ENCODE measurements at places on chromosomes 1 and 21. TPM values are rescaled to one million over a fixed set of nuclear protein-coding genes. Genes with fewer than 3 reads are reported as not detected.

The CLCA1 gene
- not detected for total RNA-seq

The SELP gene
- not detected for total RNA-seq

The OR2T6 gene
- not detected for total RNA-seq

The RAB3B gene
- total RNA-seq: 1.5 TPM

The OR2W3 gene
- not detected for total RNA-seq

The TRIM33 gene
- 10.7 TPM for total RNA-seq

The PLPPR4 gene
- not detected for total RNA-seq

The TSTD1 gene
- total RNA-seq: 67.6 TPM

The PRPF38A gene
- total RNA-seq: 21.8 TPM

The TUT4 gene
- total RNA-seq: 9.4 TPM

The LINGO4 gene
- not detected for total RNA-seq

The WNT9A gene
- 2.7 TPM for total RNA-seq

GRCh38 chr1:8883491-8883890 lies 5.0 kb upstream of the ENO1 start:
- no peak for DNase-seq

DNA sequence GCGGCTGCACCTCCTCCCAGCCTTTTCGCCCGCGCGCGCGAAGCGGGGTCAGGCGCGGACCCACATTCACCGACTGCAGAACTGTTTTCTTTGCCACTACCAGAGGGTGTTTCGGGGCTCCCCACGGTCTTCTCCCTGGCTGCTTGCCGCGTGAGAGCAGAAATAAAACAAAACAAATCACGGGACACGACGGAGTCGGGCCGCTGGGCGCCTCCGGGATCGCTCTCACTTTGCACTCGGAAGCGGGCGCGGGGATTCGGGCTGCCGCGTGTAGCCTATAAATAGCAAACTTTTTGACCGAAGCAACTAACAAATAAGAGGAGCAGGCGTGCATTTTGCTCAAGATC lies 412.3 kb upstream of the ESRRG start:
- DNase-seq: no peak

DNA sequence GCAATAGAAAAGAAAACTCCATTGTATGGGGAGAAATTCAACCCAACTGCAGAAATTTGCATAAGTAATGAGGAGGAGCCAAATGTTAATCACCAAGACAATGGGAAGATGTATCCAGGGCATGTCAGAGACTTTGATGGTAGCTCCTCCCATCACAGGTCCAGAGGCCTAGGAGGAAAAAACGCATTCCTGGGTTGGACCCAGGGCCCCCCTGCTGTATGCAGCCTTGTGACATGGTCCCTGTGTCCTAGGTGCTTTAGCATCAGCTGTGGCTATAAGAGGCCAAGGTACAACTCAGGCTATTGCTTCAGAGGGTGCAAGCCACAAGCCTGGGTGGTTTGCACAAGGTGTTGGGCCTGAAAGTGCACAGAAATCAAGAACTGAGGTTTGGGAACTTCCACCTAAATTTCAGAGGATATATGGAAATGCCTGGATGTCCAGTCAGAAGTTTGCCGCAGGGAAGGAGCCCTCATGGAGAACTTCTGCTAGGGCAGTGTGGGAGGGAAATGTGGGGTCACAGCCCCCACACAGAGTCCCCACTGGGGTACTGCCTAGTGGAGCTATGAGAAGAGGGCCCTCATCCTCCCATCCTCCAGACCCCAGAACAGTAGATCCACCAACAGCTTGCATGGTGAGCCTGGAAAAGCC lies 162.3 kb downstream of the TGFB2 start:
- DNase-seq: no peak

GRCh38 chr1:70720109-70720508 lies 309.0 kb downstream of the CTH start:
- DNase-seq: no peak

DNA sequence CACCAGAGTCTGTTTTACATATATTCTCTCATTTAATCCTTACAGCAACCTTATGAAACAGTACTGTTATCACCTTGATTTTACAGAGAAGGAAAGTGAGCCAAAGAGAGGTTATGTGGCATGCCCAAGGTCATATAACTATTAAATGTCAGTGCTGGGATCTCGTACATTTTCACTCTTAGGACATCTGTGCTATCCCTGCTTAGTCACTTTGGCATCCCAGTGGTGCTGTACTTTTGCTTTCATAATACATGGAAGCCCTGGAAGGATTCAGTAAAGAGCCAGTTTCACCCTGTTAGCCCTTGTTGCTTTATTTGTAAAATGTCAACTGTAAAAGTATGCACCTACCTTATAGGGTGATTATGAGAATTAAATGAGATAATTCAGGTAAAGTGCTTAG lies 104.4 kb downstream of the NFIA start:
- DNase-seq: no peak

- DNase-seq: no peak
Observed at GRCh38 chr1:66296951-66297350, 237.0 kb upstream of the SGIP1 start.

DNA sequence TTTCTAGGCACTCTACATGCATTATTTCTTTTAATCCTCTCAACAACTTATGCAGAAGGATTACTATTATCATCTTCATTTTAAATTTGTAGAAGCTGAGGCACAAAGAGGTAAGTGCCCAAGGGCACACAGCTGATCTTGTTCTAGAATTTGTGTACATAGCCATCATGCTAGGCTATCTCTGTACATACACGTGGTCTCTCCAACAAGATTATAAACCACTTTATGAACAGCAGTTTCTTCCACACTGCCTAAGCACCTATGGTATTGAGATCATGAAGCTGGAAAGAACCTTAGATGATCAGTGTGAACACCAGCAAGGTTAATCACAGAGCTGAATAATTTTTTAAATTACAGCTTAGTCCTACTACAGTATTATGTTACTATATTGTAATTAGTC lies 28.9 kb downstream of the UCHL5 start:
- no peak for DNase-seq

- DNase-seq: no peak
Observed at GRCh38 chr1:19698181-19698580, 33.5 kb downstream of the HTR6 start.

GRCh38 chr1:31723828-31724359 lies 20.1 kb upstream of the COL16A1 start:
- DNase-seq: peak; percentile 69

- DNase-seq: no peak
Observed at GRCh38 chr1:96741335-96741734, 19.8 kb downstream of the PTBP2 start.

DNA sequence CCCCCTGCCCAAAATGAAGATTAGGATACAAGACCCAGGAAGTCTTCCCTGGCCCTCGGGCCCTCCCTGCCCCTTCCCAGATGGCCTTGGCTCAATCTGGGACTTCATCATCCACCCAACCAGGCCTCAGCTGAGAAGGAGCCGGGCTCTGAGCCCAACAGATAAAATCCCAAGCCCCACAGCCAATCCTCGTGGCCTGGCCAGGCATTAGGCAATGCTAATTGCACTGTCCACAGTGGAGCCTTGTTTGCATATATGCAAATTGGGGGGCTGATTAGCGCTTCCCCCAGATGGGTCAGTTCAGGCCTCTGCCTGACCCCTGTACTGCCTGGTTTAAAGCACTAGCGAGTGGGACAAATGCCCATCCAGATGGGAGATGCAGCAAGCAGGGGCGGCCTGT lies 34.9 kb downstream of the IGSF21 start:
- no peak for DNase-seq

GRCh38 chr1:116089870-116090269 lies 21.3 kb upstream of the MAB21L3 start:
- DNase-seq: no peak

- DNase-seq: no peak
Observed at GRCh38 chr1:15066191-15066590, 87.4 kb upstream of the TMEM51 start.

GRCh38 chr1:225482421-225482950 lies 54.6 kb upstream of the LBR start:
- DNase-seq: no peak

DNA sequence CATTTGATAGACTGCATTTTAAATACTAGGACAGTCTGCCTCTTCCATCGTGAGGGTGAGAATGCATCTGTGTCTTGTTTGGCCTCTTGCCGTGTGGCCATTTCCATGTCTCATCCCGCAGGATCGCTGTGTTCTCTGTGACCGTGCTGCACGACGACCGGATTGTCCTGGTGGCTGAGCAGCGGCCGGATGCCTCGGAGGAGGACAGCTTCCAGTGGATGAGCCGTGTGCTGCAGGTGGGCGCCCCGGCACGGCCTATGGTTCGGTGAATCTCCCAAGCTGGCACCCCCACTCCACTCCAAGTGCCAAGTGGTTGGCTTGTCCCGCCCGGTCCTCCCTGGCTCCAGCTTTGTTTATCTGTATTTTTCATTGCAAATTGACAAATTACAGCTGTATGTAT lies 55.2 kb downstream of the S100B start:
- DNase-seq: no peak

GRCh38 chr1:5829414-5829813 lies 162.8 kb downstream of the NPHP4 start:
- DNase-seq: no peak

DNA sequence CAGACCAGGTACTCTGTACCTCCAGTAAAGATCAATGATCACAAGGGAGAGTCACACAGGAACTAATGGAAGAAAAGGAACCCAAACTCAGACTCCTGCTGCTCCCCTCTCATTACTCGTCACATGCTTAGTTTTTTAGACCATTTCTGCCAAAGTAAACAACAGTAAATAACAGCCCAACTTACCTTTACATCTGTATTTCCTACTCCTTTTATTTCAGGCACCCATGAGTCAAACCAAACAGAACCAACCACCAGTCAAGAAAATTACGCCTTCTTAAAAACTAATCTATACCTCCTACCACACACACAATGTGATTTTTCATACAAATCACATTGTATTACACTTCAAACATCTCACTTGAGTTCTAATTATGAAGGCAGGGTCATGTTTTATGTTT lies 61.4 kb upstream of the HTR1D start:
- DNase-seq: no peak

DNA sequence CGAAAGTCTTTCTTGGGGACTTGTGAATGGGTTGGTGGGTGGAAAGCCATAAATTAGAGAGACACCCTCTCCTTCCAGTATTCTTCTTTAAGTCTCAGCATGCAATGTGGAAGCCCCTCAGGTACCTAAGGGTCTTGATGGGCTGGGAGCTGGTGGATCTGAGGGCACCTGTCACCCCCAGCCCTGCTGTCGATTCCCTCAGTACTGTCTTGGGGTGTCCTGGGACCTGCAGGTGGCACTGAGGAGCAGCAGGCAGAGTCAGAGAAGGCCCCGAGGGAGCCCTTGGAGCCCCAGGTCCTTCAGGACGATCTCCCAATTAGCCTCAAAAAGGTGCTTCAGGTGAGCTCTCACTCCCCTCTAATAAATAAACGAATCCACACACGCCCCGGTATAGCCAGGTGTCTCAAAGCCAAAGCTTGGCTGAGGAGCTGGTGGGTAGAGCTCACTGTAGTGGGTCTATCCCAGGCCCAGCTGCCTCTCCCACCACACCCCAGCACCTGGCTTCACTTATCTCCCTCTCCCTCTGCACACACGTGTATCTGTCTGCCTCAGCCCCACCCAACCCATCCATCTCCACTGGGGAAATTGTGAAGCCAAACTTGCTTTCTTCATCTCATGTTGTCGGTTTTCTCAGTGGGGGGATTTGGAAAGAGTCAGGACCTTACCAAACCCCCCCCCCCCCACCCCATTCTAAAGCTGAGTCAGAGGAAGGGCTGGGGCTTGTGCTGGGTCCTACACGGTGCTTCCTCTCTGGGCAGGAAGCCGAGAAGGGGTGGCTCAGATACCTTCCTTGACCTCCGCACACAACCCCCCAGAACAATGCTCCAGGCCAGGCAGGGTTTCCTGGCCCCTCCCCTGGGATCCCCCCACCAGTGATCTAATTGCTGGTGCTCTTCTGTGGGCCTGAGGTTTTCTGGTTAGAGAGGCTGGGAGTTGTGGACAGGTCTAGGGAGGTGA lies 1.6 kb downstream of the ADAM15 start:
- DNase-seq: no peak

DNA sequence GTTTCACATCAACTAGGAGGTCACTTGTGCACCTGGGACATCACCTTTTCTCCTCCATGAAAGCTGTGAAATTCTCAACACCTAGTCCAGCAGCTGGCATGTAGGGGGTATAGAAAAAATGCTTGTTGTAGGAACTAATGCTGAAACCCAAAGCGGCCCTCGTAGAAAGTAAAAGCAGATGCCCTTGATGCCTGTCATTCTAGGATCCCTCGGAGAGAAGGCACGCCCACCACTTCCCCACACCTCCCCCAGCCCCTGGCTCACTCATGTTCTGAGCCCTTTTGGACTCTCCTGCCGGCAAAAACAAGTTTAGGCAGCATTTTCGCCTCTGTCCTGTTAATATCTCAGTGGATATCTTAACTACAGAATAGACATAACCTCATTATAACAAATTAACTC lies 36.5 kb downstream of the RIPK4 start:
- no peak for DNase-seq

- no peak for DNase-seq
Observed at GRCh38 chr1:234836045-234836681, 226.2 kb upstream of the IRF2BP2 start.

GRCh38 chr1:3352299-3352951 lies 102.0 kb upstream of the ARHGEF16 start:
- DNase-seq: no peak

GRCh38 chr1:33341190-33341589 lies 20.3 kb upstream of the A3GALT2 start:
- DNase-seq: no peak

GRCh38 chr1:208183977-208184911 lies 59.9 kb downstream of the PLXNA2 start:
- peak; percentile 95 for DNase-seq

GRCh38 chr1:159823406-159823805 lies 3.3 kb upstream of the SLAMF8 start:
- no peak for DNase-seq

- DNase-seq: no peak
Observed at GRCh38 chr1:187788718-187789117, 960.0 kb downstream of the PLA2G4A start.

GRCh38 chr1:29121516-29121935 lies 2.2 kb downstream of the TMEM200B start:
- DNase-seq: no peak

DNA sequence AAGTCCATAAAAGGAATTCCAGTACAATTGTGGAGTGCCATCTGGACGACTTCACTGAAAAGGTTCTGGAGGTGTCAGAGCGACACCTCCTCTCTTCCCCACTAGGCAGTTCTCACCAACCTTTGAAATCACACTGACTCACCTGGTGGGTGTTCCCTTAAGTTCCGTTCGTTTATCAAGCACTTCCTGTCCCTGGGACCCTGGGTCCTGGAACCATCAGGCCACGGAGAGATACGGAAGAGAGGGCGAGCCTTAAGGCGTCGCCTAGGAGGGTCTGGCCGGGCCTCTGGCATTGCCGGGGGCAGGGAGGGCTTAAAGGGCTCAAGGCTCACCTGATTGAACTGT lies 317 bp downstream of the SPAG17 start:
- DNase-seq: peak; percentile 87

- no peak for DNase-seq
Observed at GRCh38 chr1:36425791-36426190, 24.5 kb downstream of the OSCP1 start.

Data from Caki2 (cell line).